ENCODE measurements at places on chromosomes 11 and 22. TPM values are rescaled to one million over a fixed set of nuclear protein-coding genes. Genes with fewer than 3 reads are reported as not detected.

DNA sequence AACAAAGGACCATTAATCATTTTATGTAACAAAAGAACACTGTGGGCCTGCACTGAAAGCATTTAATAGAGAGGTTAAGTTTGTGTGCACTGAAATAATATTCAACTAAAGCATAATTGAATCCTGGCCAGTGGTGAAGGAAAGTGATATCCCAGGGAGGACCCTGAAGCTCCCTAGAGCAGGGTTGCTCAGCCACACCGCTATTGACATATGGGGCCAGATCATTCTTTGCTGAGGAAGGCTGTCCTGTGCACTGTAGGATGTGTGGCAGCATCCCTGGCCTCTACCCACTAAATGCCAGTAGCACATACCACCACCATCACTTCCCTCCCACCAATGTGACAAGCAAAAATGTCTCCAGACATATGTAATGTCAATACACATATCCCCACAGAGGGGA is 166.1 kb upstream of the MTNR1B start:
- no peak for DNase-seq

GRCh38 chr11:102580185-102580951 is 44.8 kb downstream of the MMP20 start:
- peak; percentile 10 for DNase-seq

DNA sequence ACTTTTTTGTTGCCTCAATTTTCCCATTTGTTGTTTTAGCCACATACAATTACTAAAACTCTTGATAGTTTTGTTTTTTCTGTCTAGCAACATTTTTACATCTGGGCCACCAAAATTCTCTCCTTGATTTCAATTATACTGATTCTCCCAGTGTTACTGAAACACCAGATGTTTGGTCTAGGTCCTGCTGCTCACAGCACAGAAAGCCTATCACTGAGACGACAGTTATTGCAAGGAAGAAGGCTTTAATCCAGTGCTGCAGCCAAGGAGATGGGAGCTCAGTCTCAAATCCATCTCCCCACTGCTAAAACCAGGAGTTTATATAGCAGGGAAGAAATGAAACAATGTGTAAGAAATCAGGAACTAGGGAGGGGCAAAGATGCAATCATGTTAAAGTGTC is 837.7 kb upstream of the CNTN5 start:
- DNase-seq, result no peak

DNA sequence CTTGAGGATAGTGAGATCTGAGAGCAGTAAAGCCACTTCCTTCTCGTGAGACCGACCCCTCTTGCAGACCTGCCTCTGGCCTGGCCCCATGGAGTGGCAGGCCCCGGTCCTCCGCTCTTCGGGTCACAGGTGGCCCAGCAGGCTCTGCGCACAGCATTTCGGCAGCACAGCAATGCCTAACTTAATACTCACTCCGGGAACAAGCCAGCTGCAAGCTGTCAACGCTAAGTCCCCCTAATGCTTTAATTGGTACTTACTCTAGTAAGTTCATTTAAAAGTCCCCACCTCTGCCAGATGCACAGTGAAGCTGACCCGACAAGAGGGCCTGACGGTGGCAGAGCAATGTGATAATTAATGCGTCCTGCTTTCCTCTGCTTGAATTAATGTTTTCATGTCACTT is 349.3 kb upstream of the B3GAT1 start:
- DNase-seq, result no peak

DNA sequence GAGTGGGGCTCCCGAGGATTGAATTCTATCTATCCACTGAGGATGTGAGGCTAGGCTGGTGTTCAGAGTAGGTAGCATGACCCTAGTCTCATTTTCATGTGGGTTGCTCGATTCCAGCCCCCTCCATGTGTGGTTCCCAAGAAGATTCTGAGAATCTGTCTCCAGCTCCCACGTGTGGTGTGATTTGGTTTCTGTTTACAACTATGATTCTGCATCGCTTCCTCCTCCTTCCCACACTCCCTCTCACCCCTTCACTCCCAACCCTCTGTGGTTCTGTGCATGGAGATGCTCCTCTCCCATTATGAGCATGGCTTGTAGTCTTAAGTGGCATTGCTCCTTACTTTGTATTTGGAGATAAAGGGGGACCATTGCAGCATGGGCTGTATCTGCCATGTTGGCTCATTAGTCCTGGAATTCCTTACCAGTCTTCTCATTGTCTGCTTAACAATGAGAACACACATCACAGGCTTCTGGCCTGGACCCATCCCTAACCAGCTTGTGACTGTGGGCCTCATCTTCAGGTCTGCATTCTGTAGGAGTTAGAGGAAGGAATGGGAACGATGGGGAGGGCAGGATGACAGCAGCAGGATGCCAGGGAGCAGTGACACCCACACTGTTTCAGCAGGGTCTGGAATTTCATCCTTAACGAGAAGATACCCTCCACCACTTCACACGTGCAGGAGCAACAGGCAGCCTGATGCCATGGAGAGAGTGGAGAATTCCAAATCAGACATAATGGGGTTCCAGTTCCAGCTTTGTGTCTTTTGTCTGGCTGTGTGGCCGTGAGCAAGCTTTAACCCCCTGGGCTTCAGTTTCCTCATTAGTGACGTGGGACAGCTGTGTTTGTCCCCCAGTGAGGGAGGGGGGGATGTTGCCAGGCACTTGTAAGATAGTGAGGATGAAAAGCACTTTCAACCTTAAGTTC is 86.0 kb downstream of the CCDC81 start:
- peak; percentile 61 for DNase-seq

DNA sequence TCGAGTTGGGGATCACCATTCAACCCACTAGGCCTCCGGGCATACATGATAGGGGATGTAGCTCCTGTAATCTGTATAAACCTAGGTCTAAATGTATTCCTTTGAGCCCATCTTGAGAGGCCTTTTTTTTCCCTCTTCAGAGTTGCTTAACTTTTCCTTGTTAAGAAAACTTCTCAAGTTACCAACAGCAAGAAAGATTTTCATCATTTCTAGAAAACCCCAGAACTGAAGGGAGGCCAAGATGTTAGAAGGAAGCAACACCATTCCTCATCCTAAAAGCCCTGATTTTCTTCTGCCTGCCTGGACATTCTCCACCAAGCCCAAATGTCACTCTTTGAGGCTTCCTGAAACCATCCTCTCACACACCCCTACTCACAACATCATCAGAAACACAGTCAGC is 79.4 kb downstream of the TMPRSS5 start:
- DNase-seq, result no peak

GRCh38 chr11:11605181-11605580 is 16.6 kb downstream of the GALNT18 start:
- DNase-seq, result no peak

DNA sequence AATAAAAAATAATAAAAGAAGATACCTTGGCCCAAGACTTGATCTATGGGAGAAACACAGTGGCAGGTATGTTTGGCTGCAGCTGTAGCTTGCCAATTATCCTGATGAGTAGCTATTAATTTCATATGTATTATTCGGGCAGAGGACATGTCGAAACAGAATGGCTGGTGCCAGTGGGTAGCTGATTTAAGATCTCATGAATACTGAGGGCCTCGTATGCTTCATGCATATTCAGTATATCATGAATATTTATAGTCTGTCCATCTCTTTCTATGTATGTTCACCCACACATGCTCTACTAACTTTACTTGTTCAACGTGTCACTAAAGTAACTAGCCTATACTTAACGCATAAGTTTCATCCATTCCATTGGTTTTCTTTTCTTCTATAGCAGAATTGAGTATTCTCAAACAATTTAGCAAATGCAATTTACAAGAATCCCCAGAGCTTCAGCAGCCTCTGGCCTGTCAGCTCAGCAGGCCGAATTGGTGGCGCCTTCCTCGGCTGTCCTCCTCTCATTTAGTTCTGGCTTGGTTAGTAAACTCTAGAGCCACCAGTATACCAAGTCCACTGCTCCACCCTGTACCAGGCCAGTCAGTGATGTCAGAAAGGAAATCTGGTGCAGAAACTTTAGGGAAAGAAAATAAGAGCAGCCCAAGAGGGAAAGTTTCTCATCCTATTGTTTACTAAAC is 17.9 kb downstream of the ART5 start:
- DNase-seq, result no peak

The ART1 gene
- not detected for total RNA-seq

The YAP1 gene
- 35.5 TPM for total RNA-seq

The SCGB1A1 gene
- total RNA-seq, result not detected

The ENTHD1 gene
- total RNA-seq, result not detected

The LRRC74B gene
- total RNA-seq, result not detected

The TRIM51 gene
- total RNA-seq, result not detected
